ENCODE measurements at places on chromosomes 4 and X. TPM values are rescaled to one million over a fixed set of nuclear protein-coding genes. Genes with fewer than 3 reads are reported as not detected.

SPANXA2 gene
- not detected for total RNA-seq

ADAMTS3 gene
- 5.1 TPM for total RNA-seq

CT83 gene
- total RNA-seq = not detected

THAP9 gene
- total RNA-seq = 4.5 TPM

FDCSP gene
- total RNA-seq = not detected

VEGFC gene
- total RNA-seq = 37.2 TPM

BMP3 gene
- under 0.01 TPM for total RNA-seq
